ENCODE measurements at places on chromosomes 5 and 9.

DNA sequence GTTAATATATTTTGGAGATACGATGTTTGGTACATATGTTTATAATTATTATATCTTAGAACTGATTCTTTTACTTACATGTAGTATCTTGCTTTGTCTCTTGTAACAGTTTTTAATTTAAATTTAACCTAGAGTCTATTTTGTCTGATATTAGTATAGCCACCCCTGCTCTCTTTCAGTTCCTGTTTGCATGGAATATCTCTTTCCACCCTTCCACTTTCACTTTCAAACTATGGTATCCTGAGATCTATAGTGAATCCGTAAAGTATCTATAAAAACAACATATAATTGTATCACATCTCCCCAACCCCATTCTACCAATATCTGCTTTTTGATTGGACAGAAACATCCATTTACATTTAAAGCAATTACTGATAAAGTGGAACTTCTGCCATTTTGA is 7.2 kb downstream of the IRGM start:
- no peak for DNase-seq

- no peak for DNase-seq
Observed at GRCh38 chr9:134218230-134218629, 53.9 kb upstream of the RNU6ATAC start.

DNA sequence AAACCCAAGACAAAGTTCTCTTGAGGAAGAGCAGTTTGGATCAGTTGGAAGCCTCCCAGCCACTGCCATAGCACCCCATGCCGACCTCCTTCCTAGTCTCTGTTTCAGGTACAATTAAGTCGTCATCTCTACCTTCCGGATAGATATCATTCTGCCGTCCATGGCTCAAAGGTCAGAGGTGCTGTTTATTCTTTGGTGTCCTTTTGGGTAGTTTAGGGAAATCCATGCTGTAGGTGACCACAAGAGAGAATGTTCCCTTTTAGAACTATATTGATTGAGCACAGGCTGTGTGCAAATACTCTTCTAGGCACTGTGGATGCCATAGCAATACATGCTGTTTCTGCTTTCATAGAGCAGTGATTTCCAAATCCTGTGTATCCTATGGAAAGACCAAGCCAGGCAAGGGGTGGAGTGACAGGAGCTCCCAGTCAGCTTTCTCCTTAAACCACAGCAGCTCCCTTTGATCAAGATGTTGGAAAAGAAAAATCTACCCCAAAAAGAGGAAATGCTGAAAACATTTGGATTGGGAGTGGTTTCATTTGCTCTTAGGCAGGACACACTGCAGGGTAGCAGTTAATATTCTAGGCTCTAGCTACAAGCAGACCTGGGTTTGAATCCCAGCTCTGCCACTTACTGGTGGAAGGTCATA is 127.9 kb downstream of the PALM2AKAP2 start:
- DNase-seq, result no peak

DNA sequence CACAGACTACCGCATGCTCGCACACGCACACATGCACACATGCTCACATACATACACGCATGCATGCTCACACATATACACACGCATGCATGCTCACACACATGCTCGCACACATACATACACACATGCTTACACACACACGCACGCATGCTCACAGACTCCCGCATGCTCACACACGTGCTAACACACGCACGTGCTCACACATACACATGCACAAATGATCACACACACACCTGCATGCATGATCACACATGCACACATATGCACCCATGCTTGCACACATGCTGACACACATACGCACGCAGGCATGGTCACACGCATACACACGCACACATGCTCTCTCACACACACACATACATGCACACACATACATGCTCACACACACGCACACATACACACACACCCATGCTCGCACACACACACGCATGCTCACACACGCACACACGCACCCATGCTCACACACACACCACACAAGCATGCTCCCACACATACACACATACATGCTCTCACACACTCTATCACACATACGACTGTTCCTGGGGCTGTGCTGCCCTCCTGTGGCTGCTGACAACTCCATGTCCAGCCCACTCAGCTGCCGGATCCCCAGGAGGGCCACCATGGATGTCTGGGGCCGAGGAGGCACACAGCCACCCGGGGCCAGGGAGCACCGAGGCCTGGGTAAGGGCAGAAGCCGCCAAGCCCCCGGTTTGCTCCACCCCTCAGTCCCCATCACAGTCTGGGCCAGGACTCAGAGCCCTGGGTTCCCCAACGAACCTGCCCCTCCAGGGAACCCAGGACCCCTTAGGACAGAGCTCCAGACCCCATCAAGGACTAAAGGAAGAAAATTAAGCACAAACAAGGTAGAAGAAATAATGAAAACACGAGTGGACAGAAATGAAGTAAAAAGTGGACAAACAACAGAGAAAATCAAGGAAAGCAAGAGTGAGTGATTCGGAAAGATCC is 31.4 kb upstream of the EGFL7 start:
- DNase-seq, result peak; percentile 48

- DNase-seq, result no peak
Observed at GRCh38 chr5:7540736-7541485, 145.0 kb downstream of the ADCY2 start.

DNA sequence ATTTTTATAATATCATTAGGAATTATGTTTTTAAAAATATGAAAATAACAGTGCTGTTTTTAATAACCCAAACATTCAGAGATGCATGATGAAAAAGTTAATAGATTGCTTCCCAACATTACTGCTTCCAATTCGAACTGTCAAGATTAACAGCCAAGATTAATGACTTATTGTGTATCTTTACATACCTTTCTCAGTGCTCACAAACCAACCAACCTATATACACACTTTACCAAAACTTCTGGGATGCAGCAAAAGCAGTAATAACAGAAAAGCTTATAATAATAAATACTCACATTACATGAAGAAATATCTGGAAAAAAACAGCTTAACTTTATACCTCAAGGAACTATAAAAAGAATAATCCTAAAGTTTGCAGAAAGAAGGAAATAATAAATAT is 82.1 kb downstream of the TMEM232 start:
- DNase-seq, result no peak

DNA sequence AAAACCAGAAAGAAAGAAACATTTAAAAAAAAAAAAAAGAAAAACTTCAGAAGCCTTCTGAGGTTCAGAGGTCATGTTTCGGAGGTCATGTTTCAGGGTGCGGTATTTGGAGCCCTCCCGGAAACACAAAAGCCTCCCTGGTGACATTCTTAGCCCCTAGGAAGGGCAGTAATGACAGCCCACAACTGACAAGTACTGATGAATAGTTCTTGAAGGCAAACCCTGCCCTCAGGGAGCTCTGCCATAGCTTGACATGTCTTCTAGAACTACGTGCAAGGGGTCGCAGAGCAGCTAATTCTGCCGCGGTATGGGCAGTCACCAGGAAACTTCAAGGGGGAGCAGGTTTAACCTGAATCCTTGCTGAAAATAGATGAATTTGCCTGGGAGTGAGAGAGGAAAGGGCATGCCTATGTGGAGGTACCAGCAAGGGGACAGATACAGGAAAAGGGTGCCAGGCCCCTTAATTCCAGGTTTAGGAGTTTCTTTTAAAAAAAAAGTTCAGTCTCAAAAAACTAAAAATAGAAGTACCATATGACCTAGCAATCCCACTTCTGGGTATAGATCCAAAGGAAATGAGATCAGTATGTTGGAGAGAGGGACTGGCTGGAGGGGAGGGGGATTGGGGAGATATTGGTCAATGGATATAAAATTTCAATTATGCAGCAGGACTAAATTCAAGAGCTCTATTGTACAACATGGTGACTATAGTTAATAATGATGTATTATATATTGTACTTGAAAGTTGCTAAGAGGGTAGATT is 98.4 kb downstream of the C9orf152 start:
- no peak for DNase-seq

- no peak for DNase-seq
Observed at GRCh38 chr9:37442556-37442955, 20.1 kb downstream of the GRHPR start.

DNA sequence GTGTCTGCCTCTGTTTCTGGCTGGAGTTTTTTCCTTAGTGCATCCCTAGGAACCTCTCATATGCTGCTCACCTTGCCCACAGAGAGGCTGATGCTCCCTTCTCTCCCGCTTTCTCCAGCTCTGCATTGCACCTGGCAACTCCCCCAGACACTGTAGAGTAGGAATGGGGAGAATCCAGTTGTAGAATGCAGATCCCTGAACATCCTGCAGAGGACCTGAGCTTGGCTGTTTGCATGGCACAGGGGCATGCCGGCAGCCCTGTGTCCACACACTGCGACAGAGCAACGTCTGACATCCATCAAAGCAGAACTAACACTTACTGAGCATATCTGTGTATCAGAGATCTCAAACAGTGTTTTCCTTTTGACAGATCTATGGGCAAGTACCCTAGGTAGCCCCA is 19.9 kb downstream of the IDNK start:
- DNase-seq, result no peak

DNA sequence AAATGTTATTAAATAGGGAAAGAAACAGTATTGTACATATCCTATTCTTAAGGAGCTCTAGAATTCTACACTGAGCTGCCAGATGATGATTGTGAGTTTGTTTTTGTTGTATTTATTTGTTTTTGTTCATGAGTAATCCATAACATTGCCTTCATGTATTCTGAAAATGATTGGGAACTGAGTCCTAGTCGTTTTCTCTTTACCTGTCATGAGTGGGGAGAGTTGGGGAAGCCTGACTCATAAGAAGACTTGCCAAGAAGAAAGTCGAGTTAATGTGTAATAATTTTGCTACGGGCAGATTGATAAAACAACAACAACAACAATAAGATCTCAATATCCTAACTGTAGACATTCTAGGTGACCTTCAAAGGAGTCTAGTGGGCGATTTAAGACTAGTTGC is 103.8 kb downstream of the ANKRD55 start:
- no peak for DNase-seq

DNA sequence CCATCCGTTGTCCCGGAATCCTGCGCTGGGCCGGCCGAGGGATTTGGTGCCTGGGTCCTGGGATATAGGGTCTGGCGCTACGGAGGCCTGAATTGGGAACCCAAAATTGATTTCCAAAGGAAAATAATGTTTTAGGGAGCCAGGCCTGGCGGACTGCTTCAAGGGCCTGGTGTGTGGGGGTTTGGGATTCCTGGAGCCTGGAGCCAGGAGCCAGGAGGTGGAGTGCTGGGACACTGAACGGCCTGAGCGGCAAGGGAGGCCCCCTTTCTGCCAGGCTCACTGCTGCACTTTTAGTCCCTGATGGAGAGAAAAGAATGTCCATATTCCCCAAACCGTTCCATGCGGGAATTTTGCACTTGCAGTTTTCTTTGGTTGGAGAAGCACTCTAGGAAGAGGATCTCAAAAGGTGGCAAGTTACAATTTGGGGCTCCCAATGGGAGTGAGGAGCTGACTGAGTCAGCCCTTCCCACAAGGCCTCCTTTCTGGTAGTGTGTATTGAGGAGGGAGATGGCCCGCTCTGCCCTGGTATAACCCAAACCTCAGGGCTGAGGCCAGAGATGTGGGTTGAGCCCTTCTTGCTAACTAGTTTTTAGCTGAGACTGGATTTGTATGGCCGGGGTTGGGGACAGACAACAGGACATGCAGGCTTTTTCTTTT is 2.2 kb downstream of the LMX1B start:
- DNase-seq, result no peak

GRCh38 chr9:80701061-80701460 is 988.3 kb downstream of the TLE1 start:
- no peak for DNase-seq

- no peak for DNase-seq
Observed at GRCh38 chr9:124779368-124780059, 2.6 kb downstream of the OLFML2A start.

DNA sequence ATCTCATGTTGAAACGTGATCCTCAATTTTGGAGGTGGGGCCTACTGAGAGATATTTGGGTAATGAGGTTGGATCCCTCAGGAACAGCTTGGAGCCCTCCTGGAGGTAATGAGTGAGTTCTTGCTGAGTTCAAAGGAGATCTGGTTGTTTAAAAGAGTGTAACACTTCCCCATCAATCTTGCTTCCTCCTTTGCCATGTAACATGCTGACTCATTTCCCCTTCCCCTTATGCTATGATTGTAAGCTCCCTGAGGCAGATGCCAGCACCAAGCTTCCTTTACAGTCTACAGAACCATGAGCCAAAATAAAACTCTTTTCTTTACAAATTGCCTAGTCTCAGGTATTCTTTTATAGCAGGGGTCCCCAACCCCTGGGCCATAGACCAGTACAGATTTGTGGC is 352.3 kb downstream of the SLCO4C1 start:
- DNase-seq, result no peak

- DNase-seq, result no peak
Observed at GRCh38 chr9:31541721-31542281, 842.6 kb upstream of the ACO1 start.

- DNase-seq, result no peak
Observed at GRCh38 chr9:121783521-121784507, 132.4 kb downstream of the DAB2IP start.

DNA sequence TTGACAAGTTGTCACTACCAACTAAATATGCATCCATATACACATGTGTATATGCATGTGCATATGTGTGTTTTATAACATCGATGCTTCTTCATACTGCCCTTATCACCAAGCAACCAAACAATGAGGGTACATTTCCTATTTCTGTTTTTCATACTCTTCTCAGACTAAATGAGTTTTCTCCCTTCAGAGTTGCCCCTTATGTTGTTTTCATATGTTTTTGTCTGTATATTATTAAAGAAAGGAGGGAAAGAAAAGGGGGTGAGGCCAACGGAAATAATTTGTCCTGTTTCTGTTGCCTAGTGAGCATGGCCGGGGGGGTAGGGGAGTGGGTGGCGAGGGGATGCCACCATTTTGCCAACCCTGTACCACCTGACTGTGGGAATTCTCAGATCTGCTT is 28.8 kb upstream of the NFIB start:
- DNase-seq, result no peak

DNA sequence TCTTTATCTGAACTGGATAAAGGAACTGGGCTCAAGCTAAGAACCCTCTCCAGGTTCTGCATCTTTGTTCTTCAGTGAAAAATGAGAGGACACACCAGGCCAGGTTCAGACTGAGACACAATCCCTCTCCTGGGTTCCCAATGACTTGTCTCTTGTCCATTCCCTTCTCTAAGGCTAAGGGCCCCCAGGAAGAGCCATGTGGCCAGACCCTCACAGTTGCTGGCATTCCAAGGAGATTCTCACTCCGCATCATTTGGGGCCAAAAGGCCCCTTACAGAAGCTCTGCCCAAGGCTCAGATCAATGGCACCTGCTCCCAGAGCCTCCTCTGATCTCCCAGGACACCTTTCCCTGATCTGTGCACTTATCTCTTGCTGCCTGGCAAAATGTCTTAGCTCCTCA is 4.9 kb downstream of the IL4 start:
- no peak for DNase-seq

DNA sequence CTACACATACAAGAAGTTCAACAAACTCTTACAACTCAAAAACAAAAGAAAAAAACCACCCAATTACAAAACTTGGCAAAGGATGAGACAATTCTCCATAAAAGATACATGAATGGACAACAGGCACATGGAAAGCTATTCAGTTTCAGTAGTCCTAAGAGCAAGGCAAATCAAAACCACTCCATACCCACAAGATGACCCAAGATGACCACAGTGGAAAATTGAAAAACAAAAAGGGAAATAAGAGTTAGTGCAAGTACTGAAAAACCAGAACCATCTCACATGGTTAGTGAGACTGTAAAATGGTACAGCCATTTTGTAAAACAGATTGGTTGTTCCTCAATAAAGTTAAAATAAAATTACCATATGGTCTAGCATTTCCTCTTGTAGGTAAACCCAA is 287.1 kb upstream of the CDH9 start:
- DNase-seq, result no peak
